ENCODE measurements at places on chromosomes 7 and 10. TPM values are rescaled to one million over a fixed set of nuclear protein-coding genes. Genes with fewer than 3 reads are reported as not detected.

GPRIN2 gene
- total RNA-seq, result not detected

CDHR3 gene
- total RNA-seq, result 1.4 TPM

C10orf105 gene
- total RNA-seq, result not detected

UBN2 gene
- 16.7 TPM for total RNA-seq

PGAM2 gene
- total RNA-seq, result 791 TPM

CYP3A5 gene
- 0.33 TPM for total RNA-seq

TACC2 gene
- total RNA-seq, result 294 TPM

PRSS37 gene
- not detected for total RNA-seq

SORBS1 gene
- total RNA-seq, result 1,216 TPM

- no peak for DNase-seq
These were observed 84.2 kb downstream of the REEP3 start for GRCh38 chr10:63605197-63605967.

GRCh38 chr7:7146837-7147236 is 35.5 kb upstream of the C1GALT1 start:
- no peak for DNase-seq

DNA sequence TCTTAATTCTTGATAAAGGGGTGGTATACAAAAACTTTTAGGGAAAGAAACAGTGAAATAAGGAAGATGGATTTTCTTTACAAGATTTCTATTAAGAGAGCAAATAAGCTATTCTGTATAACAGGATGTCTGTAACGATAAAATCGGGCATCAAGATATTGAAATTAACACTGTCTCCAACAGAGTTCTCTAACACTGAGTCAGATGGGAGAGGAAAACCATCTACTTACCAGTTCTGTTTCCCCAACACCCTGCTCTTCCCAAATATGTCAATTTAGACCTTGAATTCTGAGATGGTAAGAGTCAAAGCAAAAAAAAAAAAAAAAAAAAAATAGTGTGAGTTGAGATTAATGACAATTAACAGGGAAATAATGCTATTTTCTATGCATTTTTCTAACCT is 23.0 kb downstream of the SMURF1 start:
- no peak for DNase-seq

DNA sequence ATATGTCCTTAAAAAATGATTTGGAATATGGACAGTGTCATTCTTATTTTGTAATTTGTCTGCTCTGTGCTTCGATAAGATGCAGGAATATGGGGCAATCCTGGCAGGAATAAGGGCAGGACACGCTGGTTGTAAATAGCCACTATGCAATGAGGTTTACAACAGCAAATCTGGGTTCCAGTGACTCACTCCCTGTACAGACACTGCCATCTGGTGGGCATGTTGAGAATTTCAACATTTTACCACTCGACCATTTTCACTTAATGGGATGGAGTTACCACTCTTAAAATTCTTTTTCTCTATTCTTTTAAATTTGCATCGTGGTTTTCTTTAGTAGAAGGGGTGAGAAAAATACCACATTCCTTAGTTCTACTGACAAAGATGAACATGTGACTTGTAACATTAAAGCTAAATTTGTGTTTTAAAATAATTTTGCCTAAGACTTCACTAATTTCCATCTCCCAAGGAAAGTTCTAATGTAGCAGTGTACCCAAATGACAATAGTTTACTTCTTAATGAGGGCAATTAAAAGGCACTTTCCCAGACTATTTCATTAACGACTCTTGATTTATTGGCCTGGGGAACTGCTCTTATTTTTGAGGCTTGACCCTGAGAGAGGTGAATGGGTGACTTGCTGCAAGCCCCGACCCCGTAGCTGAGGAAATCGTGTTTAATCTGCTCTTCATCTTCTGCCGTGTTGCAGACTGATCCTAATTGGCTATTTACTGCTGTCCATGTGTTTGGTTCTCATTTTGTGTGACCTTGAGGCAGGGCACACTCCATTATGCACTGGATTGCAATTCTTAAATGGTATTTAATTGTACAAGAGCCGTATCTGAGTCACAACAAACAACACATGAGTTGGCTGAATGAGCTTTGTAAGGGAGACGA is 173.6 kb upstream of the IMMP2L start:
- DNase-seq, result peak; percentile 40

DNA sequence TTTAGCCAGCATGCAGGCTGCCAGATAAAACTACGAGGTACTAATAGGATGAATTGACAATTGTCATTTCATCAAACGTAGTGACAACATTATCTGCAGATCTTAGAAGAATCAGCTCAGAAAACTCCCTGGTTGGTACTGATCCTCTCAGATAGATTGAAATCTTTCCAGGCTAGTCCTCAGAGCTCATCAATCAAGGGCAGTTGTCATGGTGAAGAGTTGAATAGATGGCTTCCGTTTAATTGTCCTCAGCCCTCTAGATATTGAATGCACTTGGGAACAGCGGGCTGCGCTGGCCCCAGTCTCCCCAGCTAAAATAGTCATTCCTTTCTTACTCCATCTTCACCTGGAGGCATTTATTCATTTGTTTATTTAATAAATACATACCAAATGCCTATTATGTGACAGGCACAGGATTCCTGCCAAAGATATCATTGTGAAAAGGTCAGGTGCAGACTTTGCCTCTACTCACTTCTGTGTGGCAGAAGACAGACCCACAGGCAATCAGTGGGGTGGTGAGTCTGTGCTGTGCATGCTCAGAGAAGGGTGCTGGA is 1081.6 kb downstream of the TYW1 start:
- no peak for DNase-seq

DNA sequence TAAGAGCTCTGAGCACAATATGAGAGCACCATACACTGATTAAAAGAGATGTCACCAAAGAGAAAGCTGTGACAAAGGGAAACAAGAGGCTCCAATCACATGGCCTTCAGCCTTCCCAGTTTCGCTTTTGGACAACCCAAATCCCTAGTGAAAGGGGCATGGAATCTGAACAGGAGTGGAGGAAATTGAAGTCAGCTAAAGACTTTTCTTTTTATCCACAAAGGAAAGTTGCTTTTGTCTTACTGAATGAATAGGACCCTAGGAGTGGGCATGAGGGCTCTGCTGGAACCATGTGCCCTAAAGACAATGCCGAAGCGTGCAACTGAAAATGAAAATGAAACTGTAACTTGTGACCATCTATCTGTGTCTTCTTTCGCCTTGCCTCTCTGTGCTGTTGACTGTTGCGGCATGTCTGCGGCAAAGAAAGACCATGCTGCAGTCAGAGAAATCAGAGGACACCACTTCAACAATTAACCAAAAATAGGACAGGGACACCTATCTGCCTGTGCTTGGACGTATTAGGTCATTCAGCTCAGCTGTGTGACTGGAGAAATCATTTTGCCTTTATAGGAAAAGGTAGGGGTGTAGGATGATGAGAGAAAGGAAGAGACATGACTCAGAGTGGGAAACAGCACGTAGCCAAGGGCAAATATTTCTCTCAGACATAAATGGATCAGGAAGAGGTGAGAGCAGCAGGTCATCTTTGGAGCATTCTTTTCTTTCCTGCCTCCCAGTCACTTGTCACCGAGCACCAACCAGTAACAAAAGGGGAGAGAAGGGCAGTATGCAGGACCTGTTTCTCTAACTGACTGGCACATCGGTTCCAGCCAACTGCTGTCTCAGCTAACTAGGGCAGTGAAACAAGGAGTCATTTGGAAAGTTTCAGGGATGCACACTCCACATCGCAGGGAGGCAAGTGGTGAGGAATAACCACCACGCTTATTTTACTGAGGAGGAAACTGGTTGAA is 12.3 kb downstream of the CAV2 start:
- peak; percentile 51 for DNase-seq

DNA sequence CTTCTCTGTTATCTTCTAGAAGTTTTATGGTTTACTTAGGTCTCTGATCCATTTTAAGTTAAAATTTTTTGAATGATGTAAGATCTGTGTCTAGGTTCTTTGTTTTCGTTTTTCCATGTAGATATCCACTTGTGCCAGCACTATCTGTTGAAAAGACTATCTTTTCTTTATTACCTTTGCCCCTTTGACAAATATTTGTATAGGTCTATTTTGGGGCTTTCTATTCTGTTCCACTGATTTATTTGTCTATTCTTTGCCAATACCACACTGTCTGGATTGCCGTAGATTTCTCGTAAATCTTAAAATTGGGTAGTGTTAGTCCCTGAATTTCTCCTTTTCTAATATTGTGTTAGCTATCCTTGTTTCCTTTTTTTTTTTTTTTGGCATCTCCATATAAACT is 71.4 kb upstream of the PDSS1 start:
- DNase-seq, result no peak

DNA sequence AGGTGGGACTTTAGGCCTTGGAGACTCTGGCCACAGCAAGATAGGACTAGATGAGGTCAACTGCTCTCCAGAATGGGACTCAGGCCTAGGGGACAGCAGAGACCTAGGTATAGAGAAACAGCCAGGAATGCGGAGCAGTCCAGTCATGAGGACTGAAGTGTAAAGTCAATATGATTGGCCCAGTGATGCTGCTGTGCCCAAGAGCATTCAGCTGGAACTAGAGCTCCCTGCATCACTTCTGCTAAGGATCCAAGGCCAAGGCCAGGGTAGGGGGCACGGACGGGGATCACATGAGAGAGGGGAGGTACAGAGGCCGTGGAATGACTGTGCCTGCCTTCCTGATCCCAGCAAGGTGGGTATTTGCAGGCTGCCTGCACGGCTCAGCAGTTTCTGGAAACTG is 237.9 kb downstream of the FRMD4A start:
- no peak for DNase-seq

DNA sequence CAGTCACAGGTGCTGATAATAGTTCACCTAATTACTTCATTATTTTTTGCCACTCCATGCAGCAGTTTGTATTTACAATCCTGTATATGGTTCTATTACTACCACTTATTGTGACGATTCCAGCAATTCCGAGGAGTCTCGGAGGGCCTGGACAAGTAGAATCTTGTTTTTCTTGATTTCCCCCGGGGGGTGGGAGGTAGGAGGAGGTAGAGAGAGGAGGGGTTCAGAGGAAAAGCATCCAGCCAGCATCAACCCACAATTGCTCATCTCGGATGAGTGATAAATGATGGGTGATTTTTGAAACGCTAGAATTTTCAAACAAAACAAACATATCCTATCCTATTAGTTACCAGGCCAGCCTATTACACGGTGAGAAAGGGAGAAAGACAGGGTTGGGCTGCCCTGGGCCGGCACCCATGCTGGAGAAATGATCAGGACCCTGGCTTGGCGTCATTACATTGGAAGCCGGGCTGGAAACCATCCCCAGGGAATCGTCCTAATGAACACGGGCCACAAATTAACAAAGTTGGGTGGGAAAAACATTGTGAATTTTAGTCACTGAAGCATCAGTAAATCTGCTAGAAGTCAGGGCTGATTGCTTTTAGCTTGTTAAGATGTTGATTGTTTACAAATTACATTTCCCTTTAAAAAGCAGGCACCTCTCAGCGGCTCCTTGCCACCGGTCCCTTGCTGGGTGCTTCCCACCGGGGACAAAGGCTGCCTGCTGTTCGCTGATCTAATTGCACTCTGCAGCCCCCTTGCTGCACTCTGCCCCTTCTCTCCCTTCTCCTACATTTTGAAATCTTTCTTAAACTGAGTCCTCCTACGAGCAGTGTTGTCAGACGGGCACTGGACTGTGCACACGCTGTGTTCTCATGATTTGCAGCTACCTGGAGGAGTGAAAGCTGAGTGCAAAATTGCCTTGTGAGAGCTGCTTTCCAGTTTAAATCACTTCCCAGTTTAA is 95.5 kb downstream of the FAM204A start:
- no peak for DNase-seq

Data from heart left ventricle (tissue), 16 donors.